Prostate gland (tissue), 2 donors: ENCODE measurements at places on chromosomes 7 and 10. TPM values are rescaled to one million over a fixed set of nuclear protein-coding genes. Genes with fewer than 3 reads are reported as not detected.
A peak's percentile ranks its signal among the peaks of the same experiment; 100 is the strongest.

DNA sequence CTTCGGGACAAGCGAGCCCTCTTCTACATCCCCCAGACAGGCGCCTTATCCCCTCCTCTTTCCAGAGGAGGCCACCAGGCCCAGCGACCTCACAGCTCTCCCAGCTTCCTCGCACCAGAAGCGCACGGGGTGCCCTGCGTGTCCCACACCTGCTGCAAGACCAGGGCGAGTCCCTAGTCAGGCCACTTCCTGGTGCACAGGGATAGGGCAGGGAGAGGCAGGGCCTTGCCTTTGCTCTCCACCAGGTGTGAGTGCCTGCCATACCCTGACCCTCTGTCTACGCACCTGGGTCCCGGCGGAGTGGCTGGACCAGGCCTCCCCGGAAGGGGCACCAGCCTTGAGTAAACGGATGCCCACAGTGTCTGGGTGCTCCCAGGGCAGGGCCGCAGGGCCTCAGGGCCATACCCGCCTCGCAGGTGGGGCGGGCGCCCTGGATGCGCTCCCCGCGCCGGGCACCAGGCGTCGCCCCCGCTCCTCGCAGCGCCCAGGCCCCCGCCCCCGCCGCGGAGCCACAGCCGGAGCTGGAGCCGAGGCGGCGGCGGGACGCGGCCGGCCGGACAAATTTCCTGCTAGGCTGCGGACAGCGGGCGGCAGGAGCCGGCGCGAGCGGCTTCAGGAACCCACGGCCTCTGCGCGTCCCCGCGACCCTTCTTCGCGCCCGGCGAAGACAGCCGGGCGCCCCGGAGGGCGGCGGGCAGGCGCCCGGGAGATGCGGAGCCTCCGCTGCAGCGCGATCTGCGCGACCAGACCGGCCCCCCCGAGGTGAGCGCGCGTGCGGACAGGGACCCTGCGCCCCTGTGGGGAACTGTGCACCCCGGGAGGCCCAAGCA lies at the start of gene PTPRE:
PTPRE (plus strand) TSS at position 556 of the 830 bp plus-strand sequence. CDS start 133,779 bp downstream, outside the sequence.
- H3K36me3 ChIP-seq: no peaks in the 10 kb centered on the region
- peak; percentile 48 for DNase-seq
- H3K4me1 ChIP-seq: no peaks in the 10 kb centered on the region
- H3K27ac ChIP-seq: peak within 1 kb of the TSS; percentile 41

The PDE6C gene
- not detected for total RNA-seq

The PDK4 gene
- total RNA-seq: 65.5 TPM

DNA sequence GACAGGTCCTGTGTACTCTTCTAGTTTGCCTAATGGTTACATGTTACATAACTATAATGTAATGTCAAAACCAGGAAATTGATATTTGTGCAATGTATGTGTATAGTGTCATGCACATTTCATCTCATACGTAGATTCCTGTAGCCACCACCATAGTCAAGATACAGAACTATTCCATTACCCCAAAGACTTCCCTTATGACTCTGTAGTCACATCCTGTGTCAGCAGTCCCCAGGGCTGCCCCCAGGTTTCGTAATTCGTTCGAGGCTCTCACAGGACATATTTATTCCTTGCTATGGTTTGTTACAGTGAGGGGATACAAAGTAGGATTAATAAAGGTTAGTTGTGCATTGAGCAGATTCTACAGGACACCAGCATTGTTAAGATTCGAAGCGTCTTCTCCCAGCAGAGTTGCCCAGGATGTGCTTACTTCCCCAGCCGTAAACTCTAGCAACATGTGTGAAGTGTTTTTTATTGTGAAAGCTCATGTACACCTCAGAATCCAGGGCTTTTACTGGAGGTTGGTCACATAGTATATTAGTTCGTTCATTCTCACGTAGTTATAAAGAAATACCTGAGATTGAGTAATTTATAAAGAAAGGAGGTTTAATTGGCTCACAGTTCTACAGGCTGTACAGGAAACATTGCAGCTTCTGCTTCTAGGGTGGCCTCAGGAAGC lies 18.6 kb downstream of the RABGEF1 start:
- DNase-seq: no peak
- no peak overlapping the region for H3K4me3 ChIP-seq
- H3K27ac ChIP-seq: no peak overlapping the region
- no peaks in the 10 kb centered on the region for H3K36me3 ChIP-seq
- no peaks in the 10 kb centered on the region for H3K4me1 ChIP-seq
- H3K27me3 ChIP-seq: no peaks in the 10 kb centered on the region
